Activated CD4-positive, alpha-beta T cell treated with anti-CD3 and anti-CD28 coated beads for 36 hours (primary cell): ENCODE measurements at places on chromosomes 1 and 21. TPM values are rescaled to one million over a fixed set of nuclear protein-coding genes. Genes with fewer than 3 reads are reported as not detected.

- H3K36me3 ChIP-seq, result no peaks in the 10 kb centered on the region
- no peaks in the 10 kb centered on the region for H3K4me1 ChIP-seq
- no peaks in the 10 kb centered on the region for H3K27me3 ChIP-seq
- no peak for DNase-seq
- no peak overlapping the region for H3K27ac ChIP-seq
- H3K4me3 ChIP-seq, result no peak overlapping the region
Measured at GRCh38 chr1:73160759-73161158, 878.4 kb upstream of the NEGR1 start.

GRCh38 chr1:31214316-31215064, 25.2 kb downstream of the NKAIN1 start:
- no peaks in the 10 kb centered on the region for H3K36me3 ChIP-seq
- H3K27ac ChIP-seq, result no peak overlapping the region
- H3K27me3 ChIP-seq, result peaks cover 7% of the 10 kb centered on the region
- no peak overlapping the region for H3K4me3 ChIP-seq
- no peaks in the 10 kb centered on the region for H3K4me1 ChIP-seq

GRCh38 chr1:67889953-67890567, 56.8 kb upstream of the GNG12 start:
- no peaks in the 10 kb centered on the region for H3K36me3 ChIP-seq
- no peak overlapping the region for H3K4me3 ChIP-seq
- no peak overlapping the region for H3K27ac ChIP-seq
- peaks cover 3% of the 10 kb centered on the region for H3K4me1 ChIP-seq

- H3K4me1 ChIP-seq, result no peaks in the 10 kb centered on the region
- H3K27me3 ChIP-seq, result no peaks in the 10 kb centered on the region
- no peak for DNase-seq
- H3K27ac ChIP-seq, result no peak overlapping the region
Measured at GRCh38 chr1:89331890-89332289, 32.0 kb upstream of the GBP6 start.

DNA sequence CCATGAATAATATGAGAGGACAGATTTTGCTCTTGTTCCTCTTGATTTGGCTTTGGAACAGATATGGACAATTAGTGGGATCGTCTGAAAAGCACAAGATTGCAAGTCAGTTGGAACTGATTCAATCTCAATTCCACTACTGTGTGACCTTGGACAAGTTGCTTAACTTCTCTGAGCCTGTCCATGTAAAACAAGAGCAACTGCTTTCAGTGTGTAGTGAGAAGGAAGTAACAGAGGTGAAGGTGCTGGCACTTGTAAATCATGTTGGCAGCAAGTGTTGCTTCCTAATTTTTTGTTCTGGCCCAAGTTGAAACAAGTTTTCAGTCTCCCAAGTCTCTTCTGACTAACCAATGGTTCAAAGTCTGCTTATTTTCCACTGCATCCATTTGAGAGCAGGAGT, 15.3 kb downstream of the INKA2 start:
- H3K4me1 ChIP-seq, result peaks cover 12% of the 10 kb centered on the region
- no peak overlapping the region for H3K27ac ChIP-seq
- no peak overlapping the region for H3K4me3 ChIP-seq
- no peaks in the 10 kb centered on the region for H3K27me3 ChIP-seq
- H3K36me3 ChIP-seq, result no peaks in the 10 kb centered on the region
- DNase-seq, result no peak

DNA sequence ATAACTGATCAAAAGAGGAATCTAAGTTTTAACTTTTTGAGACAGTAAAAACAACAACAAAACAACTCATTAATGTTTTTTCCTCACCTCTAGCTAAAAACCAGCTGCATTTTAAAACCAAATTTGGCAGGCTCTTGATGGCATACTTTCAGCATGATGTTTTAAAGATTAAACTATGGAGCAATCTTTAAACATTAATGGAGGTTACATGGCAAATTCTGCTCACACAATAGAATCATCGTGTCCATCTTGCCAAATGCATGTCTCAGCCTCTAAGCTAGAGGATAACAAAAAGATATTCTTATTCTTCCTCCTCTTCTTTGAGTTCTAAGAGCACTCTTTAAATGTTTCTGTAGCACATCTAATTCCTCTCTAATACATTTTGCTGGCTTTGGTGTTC, 579.8 kb upstream of the PKN2 start:
- H3K4me1 ChIP-seq, result no peaks in the 10 kb centered on the region
- H3K27me3 ChIP-seq, result peaks cover 2% of the 10 kb centered on the region
- H3K4me3 ChIP-seq, result no peak overlapping the region
- H3K36me3 ChIP-seq, result no peaks in the 10 kb centered on the region

- peaks cover 19% of the 10 kb centered on the region for H3K4me1 ChIP-seq
- peaks cover 11% of the 10 kb centered on the region for H3K36me3 ChIP-seq
- H3K4me3 ChIP-seq, result no peak overlapping the region
- H3K27ac ChIP-seq, result no peak overlapping the region
Measured at GRCh38 chr1:182601416-182601786, 2.8 kb downstream of the RGS16 start.

- no peaks in the 10 kb centered on the region for H3K36me3 ChIP-seq
- H3K27ac ChIP-seq, result no peak overlapping the region
- H3K4me3 ChIP-seq, result no peak overlapping the region
- DNase-seq, result no peak
- H3K4me1 ChIP-seq, result peaks cover 6% of the 10 kb centered on the region
Measured at GRCh38 chr1:214264976-214265375, 16.0 kb upstream of the SMYD2 start.

DNA sequence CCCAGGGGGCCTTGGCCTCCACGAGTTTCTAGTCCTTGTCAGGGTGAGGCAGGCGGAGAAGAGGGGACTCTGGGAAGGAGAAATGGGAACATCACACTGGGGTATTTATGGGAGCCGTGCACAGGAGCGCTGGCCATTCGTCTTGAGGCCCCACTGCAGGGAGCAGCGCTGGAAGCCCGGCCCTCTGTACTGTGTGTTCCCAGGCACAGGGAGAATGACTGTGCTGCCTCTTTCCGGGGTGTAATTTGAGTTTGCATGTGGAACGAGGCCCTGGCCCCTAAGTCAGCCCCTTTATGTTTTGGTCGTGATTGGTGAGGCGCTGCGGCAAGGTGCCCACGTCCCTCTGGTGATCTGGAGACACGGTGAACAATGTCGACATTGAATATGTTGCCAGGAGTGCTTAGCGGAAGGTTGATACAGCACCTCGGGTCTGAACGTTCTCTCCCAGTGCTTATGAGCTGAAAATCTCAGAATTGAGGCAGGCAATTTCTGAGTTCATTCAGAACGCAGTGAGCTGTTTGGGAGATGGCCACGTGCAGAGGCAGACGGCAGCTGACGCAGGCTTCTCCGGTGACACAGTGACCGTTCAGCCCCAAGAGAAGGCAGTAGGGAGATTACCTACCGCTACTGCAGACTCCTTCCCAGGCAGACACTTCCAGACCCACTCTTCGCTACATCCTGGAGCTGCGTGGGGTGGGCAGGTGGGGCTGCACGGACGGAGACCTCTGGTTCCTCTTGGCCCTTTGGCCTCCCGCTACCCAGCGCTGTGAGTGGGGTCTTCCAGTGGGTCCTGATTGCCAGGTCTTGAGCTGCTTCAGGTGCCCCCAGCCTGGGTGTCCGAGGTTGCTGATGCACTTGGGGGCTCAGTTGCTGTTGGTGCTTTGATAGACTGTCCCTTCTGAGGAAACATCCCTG, 265.8 kb downstream of the CAMTA1 start:
- H3K36me3 ChIP-seq, result no peaks in the 10 kb centered on the region
- H3K4me1 ChIP-seq, result no peaks in the 10 kb centered on the region
- DNase-seq, result no peak
- H3K27ac ChIP-seq, result no peak overlapping the region
- H3K27me3 ChIP-seq, result peaks cover 6% of the 10 kb centered on the region

GRCh38 chr1:96059736-96060135, 661.8 kb upstream of the PTBP2 start:
- no peaks in the 10 kb centered on the region for H3K4me1 ChIP-seq
- no peak overlapping the region for H3K27ac ChIP-seq
- no peak overlapping the region for H3K4me3 ChIP-seq
- H3K27me3 ChIP-seq, result no peaks in the 10 kb centered on the region

The NTMT2 gene
- not detected for total RNA-seq

The LCE1A gene
- total RNA-seq, result not detected

DNA sequence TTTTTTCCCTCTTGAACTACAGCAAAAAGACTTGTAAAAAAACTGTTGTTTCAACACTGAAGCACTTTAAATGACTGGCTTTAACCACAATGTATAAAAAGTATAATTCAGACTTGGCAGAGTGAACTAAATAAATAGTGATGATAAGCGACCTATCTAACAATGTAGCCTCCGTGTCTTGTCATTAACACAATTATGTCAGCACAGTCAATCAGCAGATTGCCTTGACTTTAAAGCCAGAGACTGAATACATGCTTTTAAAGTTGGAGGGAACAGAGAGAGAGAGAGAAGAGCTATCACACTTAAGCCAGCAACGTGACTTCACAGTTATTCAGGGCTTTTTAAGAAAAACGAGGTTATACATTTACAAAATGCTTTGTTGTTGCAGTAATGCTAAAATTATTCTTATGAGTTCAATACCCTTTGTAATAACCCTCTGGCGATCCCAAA, 378.1 kb downstream of the LMO4 start:
- no peak overlapping the region for H3K27ac ChIP-seq
- no peaks in the 10 kb centered on the region for H3K4me1 ChIP-seq
- no peak overlapping the region for H3K4me3 ChIP-seq
- no peaks in the 10 kb centered on the region for H3K27me3 ChIP-seq

The HIVEP3 gene
- 29.4 TPM for total RNA-seq

The ZMYND12 gene
- 0.64 TPM for total RNA-seq

The LRRC39 gene
- 0.32 TPM for total RNA-seq

The FCGR3B gene
- total RNA-seq, result not detected

The MXRA8 gene
- 0.49 TPM for total RNA-seq

DNA sequence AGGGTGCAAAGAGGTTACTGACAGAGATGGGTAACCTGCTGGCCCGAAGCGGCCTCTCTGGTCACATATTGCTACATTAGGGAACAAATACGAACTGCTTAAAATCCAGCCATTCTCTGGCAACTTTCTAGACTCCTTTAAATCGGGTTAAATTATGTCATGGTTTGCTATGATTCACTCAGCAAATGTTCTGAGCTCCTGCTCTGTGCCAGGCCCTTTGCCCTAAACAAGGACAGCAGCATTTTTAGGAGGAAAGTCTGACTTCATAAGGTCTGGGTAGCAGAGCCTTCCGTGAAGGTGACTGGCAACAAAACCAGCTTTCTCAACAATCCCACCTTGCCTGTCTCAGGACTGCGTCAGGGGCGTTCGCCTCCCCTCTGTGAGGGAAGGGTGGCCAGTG, 15.4 kb downstream of the ZP4 start:
- H3K4me1 ChIP-seq, result no peaks in the 10 kb centered on the region
- H3K36me3 ChIP-seq, result no peaks in the 10 kb centered on the region
- H3K27ac ChIP-seq, result no peak overlapping the region
